ENCODE measurements at places on chromosomes 3 and 15. TPM values are rescaled to one million over a fixed set of nuclear protein-coding genes. Genes with fewer than 3 reads are reported as not detected.

TGM4 gene
- total RNA-seq: not detected

GABRB3 gene
- 1.8 TPM for total RNA-seq

KBTBD13 gene
- under 0.01 TPM for total RNA-seq

ADAMTS9 gene
- total RNA-seq: 1.5 TPM

PTH1R gene
- total RNA-seq: 0.66 TPM

TBCCD1 gene
- 14.8 TPM for total RNA-seq

TEX55 gene
- not detected for total RNA-seq

LRRC3B gene
- not detected for total RNA-seq

PLCH1 gene
- total RNA-seq: 0.17 TPM

SERPINI2 gene
- not detected for total RNA-seq

PEX5L gene
- total RNA-seq: 2.8 TPM

GDPGP1 gene
- total RNA-seq: 10.4 TPM
